ENCODE measurements at places on chromosomes 7 and 10. TPM values are rescaled to one million over a fixed set of nuclear protein-coding genes. Genes with fewer than 3 reads are reported as not detected.
A peak's percentile ranks its signal among the peaks of the same experiment; 100 is the strongest.

The CPXM2 gene
- total RNA-seq, result 0.22 TPM

GRCh38 chr7:138814816-138815332 lies 16.9 kb upstream of the ATP6V0A4 start:
- no peak for DNase-seq

GRCh38 chr7:150986099-150986512 lies 4.7 kb upstream of the NOS3 start:
- DNase-seq, result peak; percentile 58

The CAMK2B gene
- 0.22 TPM for total RNA-seq

DNA sequence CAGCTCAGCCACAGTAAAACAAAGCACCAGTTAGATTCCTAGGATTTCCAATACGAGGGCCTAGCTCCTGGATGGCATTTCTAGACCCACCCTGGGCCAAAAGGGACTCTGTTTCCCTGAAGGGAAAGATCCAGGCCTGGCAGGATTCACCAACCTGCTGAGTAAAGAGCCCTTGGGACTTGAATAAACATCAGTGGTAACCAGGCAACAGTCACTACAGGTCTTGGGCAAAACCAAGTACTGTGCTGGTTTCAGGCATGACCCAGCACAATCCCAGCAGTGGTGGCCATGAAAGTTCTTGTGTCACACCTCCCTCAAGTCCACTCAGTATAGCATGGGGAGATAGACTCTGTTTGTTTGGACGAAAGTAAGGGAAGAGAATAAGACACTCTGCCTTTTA lies 31.0 kb upstream of the STARD3NL start:
- no peak for DNase-seq

The GIMAP5 gene
- 435 TPM for total RNA-seq

DNA sequence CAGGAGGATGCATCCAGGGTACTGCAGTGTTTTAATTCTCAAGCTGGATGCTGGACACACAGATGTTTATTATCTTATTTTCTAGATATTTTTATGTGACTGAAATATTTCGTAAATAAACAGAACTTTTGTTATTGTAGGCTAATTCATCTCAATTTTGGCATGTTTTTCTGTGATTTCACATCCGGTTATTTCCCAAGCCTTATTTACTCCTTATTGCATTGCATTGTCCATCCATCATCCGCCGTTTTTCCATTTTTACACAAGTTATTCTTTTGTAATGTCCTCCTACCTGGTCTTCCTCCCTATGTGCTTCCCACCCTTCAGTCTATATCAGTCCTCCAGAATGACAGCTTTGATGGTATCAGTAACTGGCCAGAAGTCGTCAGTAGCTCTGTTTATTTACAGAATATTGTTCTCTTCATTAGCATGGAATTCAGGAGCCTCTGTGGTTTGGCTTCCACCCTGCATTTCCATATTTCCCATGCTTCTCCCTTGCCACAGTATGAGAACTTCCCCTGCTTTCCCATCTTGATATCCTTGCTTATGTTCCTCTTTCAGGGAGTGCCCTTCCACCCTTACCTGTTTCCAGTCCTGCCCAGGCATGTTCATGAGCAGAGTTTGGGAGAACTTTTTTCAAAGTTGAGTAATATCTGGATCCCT lies 16.1 kb downstream of the GNAI1 start:
- no peak for DNase-seq

DNA sequence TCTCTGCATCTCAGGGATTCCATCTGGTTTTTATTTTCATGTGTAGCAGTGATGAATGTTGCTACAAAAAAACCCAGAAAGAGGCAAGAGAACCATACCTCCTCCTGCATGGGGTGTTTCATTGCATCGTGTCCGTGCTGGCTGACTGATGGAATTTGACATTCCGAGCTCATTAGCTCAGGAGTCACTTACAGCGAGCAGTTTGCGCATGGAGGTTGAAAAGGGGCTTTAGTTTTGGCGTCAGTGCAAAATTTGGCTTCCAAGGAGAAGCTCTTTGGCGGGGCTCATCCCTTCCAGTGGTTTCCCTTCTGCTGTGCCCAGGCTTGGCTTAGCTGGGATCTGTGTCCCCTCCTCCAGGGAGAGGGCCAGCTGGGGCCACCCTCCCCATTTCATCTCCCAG lies 25.8 kb downstream of the EMX2 start:
- DNase-seq, result no peak

GRCh38 chr7:95342642-95343307 lies 18.4 kb upstream of the PON1 start:
- DNase-seq, result peak; percentile 15

The LIPJ gene
- not detected for total RNA-seq

The OIT3 gene
- total RNA-seq, result under 0.01 TPM

GRCh38 chr7:25642849-25643248 lies 414.6 kb upstream of the NPVF start:
- DNase-seq, result no peak

- DNase-seq, result no peak
These were observed 11.2 kb downstream of the TRIM56 start for GRCh38 chr7:101096331-101096956.
